ENCODE measurements at places on chromosomes 7 and 10.

DNA sequence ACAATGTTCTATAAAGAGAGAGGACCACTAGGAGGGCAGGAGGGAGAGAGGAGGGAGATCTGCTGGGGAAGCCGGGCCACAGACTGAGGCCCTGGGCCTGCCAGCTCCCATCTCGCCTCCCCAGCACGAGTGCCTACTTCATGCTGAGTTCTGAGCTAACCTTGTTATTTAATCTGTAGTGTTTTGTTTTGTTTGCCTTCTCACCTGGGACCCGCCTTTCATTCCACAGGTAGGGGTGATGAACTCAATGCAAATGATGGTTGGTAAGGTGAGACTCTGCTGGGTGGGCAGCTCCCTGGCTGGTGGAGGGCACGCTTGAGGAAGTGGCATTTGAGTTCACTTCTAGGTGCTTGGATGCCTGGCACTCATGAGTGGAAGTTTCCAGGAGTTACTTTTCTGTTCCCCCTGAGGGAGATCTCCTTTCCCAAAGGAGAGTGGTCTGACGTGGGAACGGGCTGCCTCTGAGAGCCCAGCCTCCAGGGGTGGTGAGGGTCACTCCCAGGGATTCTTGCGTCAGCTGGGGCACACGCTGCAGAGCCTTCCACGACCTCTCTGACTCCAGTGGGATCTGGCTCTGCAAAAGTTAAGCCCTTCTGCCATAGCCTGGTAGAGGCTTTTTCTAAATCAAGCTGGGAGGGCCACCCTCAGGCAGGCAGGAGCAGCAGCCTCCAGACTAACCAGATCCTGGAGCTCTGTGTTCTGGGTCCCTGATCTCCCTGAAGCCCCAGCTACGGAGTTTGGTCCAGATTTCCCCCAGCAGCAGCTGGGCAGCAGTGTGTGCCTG is 22.4 kb downstream of the UBTD1 start:
- no peak for DNase-seq

- DNase-seq: no peak
These were observed 23.7 kb downstream of the PARP12 start for GRCh38 chr7:140039066-140039465.

DNA sequence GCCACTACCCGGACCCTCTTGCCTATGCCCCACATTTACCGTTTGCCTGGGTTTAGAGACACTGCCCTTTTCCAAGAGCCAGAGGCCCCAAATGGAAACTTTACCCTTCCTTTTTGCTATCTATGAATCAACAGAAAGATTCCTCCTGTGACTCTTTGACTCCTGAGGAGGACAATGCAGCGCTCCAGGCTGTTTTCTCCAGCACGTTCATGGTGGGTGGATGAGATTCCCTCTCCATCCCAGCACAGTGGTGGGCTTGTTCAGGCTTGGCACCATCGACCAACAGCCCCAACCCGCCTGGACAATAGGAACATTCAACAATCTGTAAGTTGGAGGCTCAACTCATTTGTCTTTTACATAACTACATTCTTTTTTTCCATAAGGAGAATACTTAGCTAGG is 55.9 kb downstream of the DLD start:
- DNase-seq: no peak

- DNase-seq: no peak
These were observed 87.3 kb upstream of the TOMM7 start for GRCh38 chr7:22909917-22910316.

DNA sequence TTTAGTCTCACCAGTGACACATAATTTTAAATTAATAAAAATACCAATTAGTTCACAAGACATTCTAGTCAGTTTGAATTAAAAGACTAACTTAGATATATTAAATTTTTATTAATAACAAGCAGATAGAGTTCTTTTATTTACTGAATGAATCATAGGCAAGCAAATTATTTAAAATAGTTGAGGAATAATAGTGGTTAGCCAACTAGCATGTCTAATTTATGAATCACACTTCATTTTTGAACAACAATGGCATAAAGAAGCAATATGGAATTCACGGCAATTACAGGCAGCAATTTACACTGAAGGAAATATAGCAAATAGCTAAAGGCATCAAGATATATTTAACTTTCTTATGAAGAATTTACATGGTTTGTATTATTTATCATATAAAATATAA is 187.0 kb upstream of the SLC26A5 start:
- DNase-seq: no peak

GRCh38 chr7:98115746-98116525 is 9.3 kb downstream of the LMTK2 start:
- no peak for DNase-seq

DNA sequence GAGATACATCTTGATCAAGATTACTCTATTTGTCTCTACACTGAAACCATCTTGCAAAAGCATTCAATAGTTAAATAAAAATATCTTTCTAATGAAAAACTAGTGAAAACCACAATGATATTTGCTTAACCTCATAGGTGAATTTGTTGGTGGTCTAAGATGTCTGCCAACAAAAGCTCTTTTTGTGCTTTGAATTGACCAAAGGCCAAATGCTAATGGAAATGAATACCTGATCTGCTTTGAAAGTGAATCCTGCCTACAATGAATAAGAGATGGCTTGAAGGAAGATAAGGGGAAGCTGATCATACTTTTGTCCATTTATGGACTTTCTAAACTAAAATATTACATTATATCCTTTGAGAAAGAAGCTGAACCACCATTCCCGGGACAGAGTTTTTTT is 228.9 kb upstream of the ETV1 start:
- no peak for DNase-seq

DNA sequence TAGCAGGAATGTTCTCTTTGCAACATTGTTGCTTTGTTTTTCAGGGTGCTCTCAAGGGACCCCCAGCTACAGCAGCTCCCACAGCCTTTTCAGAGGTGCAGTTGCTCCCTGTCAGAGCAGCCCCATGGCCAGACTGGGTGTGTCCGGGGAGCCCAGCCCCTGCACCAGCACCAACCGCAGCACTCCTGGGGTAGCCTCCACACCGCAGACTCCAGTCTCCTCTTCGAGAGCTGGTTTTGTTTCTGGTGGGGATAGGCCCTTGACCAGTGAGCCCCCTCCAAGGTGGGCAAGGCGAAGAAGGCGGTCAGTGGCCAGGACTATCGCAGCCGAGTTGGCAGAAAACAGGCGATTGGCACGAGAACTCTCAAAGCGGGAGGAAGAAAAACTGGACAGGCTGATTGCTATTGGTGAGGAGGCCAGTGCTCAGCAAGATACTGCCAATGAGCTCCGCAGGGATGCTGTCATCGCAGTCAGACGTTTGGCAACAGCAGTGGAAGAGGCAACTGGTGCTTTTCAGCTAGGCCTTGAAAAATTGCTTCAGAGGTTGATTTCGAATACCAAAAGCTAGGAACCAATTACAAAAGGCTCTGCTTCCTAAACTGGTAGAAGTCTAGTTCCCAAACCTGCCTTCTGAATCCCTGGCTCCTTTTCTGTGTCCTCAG is 5.4 kb downstream of the HSPA14 start:
- DNase-seq: no peak

DNA sequence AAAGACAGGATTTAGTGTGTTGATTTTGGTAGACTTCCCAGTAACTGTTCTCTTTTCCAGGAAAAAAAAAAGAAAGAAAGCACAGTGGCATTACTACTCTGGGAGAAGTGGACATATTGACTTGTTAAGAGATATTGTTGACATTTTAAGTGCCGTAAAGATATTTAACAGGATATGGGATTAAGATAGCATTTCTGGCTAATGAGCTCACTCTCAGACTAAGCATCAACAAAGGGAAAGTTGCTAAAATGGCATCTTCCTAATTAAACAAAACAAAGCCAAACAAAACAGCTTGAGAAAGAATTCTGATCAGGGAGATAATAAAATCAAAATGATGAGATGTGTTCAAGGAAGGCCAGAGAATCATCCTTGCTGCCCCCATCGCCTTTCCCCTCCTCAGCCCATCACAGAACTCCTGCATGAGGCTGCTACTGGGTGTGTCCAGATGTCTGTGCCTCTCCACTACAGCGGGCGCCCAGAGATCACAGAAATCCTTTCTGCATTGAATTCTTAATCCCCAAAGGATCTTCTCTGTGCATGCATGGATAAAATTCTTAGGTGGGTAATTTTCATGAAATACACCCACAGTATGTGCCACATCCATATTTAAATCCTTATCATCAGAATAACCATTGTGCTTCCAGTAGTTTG is 270.5 kb downstream of the POU6F2 start:
- peak; percentile 74 for DNase-seq

- DNase-seq: no peak
These were observed 57.2 kb downstream of the ARHGAP12 start for GRCh38 chr10:31871266-31872065.

DNA sequence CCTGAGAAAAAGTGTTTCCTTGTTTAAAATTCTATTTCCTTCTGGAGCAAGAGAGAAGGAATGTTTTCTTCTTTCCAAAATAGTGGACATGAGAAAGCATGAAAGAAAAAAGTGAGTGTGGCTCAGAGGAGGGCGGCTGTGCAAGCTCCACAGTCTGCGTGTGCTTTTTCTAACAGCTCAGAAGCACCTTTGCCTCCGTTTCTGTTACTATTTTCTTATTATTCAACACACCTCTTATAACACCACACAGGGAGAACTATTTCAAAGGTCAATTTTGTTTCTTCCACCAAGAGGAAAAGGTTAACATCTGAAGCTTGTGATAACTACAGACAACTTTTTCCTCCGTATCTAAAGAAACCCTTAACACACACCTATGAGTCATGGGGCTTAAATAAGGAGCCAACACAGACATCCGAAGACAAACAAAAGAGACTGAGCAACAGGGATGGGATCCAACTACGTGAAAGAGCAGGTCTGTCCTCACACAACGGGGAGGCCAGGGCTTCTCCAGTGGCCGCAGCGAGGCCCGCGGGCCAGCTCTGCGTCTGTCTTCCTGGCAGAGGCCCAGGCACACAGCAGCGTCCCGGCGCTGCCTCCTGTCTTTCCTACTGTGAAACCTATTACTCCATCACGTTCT is 36.2 kb upstream of the NCAPG2 start:
- no peak for DNase-seq

GRCh38 chr7:30427296-30428070 is 51.1 kb downstream of the NOD1 start:
- DNase-seq: no peak

DNA sequence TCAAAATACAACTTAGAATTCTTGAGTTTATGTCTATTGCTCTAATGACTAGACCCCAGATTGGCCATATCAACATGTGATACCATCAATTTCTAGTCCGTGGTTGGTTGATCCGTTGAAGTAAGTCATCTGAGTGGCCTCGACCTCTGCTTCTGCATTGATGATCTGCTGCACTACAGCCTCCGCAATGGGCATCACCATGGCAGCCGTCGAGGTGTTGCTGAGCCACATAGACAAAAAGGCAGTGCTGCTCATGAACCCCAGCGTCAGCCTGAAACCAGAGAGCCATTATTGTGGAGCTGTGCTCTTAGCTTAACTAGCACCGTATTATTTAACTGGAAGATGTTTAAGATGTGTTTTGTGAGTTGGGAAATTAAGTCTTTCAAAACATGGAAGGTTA is 30.7 kb downstream of the SLC13A1 start:
- no peak for DNase-seq

DNA sequence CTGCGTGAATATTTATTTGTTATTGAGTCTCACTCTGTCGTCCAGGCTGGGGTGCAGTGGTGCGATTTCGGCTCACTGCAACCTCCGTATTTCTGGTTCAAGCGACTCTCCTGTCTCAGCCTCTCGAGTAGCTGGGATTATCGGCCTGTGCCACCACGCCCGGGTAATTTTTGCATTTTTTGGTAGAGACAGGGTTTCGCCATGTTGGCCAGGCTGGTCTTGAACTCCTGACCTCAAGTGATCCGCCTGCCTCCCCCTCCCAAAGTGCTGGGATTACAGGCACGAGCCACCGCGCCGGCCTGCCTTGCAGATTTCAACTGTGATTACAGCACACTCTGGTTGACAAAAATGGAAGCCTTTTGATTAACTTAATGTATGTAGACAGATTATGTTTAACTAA is 730.0 kb upstream of the VSTM2A start:
- DNase-seq: no peak

DNA sequence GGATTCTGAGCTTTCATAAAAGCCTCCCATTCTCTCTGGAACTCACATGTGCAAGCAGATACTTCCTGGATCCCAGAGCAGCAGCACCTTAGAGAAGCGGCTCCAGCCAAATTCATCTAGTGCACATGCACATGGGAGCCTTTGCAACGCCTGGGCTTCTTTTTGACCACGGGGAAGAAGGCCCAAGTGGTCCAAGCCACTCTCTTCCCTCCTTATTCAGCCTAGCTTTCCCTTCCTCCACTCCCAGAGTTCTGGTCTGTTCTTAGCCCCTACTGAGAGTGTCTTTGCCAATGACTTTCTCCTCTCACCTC is 118.7 kb downstream of the ZNF365 start:
- no peak for DNase-seq

DNA sequence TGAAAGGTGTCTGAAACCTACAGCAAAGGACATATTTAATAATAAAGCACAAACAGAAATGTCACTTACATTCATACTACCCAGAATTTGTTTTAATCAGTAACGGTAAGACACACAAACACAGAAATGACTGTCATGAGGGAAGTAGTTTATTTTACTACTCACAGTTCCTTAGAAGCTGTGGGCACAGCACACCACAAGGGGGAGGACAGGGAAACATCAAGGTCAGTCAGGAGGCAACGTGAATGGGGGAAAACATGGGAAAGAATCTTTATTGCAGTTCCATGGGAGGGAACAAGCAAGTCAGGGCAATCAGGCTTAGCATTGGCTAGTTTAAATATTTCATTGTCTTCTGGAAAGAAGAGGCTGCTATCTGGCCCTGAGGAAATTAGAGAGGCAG is 123.8 kb upstream of the PDSS1 start:
- DNase-seq: no peak

DNA sequence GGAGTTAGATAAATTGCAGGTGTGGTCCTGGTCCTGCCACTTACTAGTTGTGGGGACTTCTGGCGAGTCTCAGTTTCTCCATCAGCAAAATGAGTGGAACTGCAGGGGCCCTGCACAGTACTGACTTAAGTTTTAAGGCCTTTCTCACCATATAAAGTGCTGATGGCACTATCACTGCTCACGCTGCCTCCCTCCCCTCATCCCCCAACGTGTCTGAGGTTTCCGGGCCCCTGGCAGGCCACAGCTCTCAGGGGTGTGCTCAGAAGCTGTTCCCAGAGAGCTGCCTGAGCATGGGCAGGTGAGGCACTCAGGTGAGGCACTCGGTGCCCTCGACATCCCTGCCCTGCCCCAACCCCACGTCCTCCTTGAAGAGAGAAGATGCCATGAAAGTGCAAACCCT is 74.2 kb downstream of the VOPP1 start:
- DNase-seq: no peak

GRCh38 chr7:14842523-14842922 is 60.0 kb downstream of the DGKB start:
- DNase-seq: no peak

DNA sequence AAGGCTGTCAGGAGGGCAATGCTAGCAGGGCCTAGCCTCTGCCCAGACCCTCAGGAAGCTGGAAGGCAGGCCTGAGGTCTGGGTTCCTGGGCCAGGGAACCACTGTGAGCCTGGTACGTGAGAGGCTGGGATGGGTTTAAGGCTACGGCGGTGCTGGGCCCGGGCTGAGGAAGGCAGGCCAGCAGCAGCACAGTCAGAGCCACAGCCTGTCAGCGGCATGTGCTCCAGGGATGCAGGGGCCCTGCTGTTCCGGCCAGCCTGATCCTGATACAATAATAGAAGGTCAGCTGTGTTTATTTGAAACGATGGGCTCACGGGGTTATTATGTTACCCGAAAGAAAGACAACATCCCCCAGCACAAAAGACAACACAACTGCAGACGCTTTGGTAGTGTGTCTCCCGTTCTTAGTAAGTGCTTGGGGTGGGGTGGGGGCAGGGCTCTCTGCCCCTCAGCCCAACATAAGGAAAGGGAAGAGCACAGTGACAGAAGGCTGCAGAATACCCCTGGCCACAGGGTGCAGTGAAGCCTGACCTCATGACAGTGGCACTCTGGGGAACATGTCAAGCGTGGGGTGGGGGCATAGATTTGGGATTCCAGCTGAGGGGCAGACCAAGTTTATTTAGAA is 95.0 kb downstream of the COL13A1 start:
- no peak for DNase-seq

Data from NCI-H524 treated with DMSO at 0.1 percent for 48 hours (cell line).